ENCODE measurements at places on chromosomes 12 and 14. TPM values are rescaled to one million over a fixed set of nuclear protein-coding genes. Genes with fewer than 3 reads are reported as not detected.

Gene TESPA1
- 19.6 TPM for polyA plus RNA-seq

Gene EXOC5
- polyA plus RNA-seq, result 24.0 TPM

Gene ADCK1
- 6.0 TPM for polyA plus RNA-seq

Gene KRT85
- not detected for polyA plus RNA-seq

Gene CPNE6
- polyA plus RNA-seq, result 20.6 TPM

Data from brain (organoid and tissue), 16 donors.